ENCODE measurements at places on chromosomes 3 and 15. TPM values are rescaled to one million over a fixed set of nuclear protein-coding genes. Genes with fewer than 3 reads are reported as not detected.

ZCWPW2 gene
- total RNA-seq = under 0.01 TPM

CFAP20DC gene
- total RNA-seq = 1.1 TPM

CEP63 gene
- 15.9 TPM for total RNA-seq

DNA sequence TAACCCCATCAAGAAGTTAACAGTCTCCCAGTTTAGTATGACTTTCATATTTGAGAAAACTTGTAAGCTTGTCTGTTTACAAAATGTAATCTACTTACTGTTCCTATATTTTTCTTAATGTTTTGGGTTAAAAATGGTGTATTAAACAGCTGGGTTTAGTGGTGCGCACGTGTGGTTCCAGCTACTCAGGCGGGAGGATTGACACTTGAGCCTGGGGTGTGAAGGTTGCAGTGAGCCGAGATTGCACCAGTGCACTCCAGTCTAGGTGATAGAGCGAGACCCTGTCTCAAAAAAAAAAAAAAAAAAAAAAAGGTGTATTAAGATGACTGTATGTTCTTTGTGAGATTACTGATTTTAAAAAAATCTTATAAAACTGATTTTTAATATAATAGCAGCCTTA lies 69.3 kb downstream of the BBX start:
- DNase-seq = no peak

DNA sequence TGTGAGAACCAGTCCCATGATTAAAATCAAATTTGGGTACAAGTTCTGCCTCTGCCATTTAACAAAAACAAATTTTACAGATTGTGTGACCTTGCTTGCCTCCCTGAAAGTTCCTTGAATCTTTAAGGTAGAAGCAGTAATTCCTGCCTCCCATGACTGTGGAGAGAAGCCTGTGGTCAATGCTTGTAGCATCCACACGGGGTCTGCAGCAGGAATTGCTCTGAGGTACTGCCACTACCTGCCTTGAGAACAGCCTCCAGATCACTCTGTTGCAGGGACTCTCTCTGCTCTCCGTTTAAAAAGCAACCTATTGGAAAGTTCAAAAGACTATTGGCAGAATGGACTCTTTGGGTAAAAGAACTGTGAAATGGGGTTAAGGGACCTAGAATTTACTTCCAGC lies 75.9 kb downstream of the SST start:
- DNase-seq = no peak

GRCh38 chr15:78249131-78249530 lies 14.8 kb upstream of the ACSBG1 start:
- no peak for DNase-seq

DNA sequence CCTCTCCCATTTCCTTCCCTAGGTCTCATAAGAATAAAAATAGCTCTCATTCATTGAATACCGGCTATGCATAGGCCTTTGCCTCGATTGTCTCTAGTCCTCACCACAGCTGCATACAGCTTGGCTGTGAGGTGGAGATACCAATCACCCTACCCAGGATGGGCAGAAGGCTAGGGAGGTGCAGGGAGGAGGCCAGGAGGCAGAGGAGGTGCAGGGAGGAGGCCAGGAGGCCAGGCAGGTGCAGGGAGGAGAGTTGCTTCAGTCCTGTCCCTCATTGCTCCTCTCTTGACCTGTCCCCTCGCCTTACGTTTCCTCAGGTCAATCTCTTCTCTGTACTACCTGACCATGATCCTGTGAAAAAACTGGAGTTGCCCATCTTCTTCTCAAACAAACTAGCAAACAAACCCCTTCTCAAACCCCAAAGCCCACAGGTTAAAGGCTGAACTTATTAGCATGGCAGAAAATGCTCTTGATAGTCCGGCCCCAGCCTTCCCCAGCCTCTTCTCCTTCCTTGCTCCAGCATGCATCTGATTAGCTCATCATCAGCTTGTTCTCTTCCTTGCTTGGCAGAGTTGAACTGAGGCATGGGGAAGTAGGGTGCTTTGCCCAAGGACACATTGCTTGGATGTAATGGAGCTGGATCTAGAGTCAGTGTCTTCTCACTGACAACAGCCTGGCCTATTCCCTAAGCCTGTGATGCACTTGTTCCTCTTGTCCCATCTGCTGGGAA lies 15.8 kb downstream of the PODXL2 start:
- DNase-seq = no peak

GRCh38 chr3:168722091-168722490 lies 626.4 kb upstream of the GOLIM4 start:
- no peak for DNase-seq

GRCh38 chr15:88400591-88401250 lies 66.5 kb downstream of the MRPL46 start:
- DNase-seq = no peak

DNA sequence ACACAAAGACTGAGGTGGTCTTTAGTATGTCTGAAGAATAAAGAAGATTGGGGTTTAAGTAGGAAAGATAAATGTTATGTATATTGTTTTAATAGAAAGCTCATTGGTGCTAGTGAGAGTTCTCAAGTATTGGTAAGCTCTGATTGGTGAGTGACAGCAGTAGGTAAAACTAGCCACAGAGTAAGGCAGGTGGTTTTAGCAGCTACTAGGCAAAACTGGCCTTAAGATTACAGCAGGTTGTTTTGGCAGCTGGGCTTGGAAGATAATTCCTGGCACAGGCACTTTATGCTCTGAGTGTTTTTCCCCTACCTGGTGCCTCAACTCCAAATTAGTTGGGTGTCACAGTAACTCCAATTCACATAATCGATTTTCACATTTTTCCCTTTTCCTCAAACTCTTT lies 66.3 kb downstream of the STAG1 start:
- no peak for DNase-seq

DNA sequence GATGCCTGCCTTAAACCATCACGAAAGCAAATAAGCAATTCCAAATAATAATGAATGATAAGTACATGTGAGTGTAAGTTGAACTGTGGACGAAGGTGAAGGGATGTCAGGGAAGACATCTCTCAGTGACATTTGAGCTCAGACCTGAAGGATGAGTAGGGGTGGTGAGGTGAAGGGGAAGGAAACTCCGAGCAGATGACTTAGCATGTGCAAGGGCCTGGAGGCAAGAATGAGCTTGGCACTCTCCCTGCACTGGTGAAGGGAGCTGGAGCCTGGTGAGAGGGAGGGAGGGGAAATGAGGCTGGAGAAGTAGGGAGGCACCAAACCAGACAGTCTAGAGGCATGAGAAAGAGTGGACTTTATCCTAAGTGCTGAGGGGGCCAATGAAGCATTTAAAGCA lies 84.3 kb downstream of the MTHFS start:
- DNase-seq = no peak
